Aorta (tissue), 5 donors: ENCODE measurements at places on chromosomes 6 and 20. TPM values are rescaled to one million over a fixed set of nuclear protein-coding genes. Genes with fewer than 3 reads are reported as not detected.

GRCh38 chr6:28258877-28259777, at the start of gene NKAPL:
TSS of gene NKAPL (plus strand) at chr6:28259297. CDS start at chr6:28259372, 75 bp downstream.
- peak; percentile 94 for DNase-seq

GRCh38 chr6:72639920-72640614, 18.2 kb downstream of the KCNQ5 start:
- DNase-seq, result no peak

- no peak for DNase-seq
Measured at GRCh38 chr6:106637717-106638341, 8.5 kb downstream of the QRSL1 start.

- peak; percentile 88 for DNase-seq
Measured at GRCh38 chr6:11609324-11610071, 71.9 kb downstream of the TMEM170B start.

DNA sequence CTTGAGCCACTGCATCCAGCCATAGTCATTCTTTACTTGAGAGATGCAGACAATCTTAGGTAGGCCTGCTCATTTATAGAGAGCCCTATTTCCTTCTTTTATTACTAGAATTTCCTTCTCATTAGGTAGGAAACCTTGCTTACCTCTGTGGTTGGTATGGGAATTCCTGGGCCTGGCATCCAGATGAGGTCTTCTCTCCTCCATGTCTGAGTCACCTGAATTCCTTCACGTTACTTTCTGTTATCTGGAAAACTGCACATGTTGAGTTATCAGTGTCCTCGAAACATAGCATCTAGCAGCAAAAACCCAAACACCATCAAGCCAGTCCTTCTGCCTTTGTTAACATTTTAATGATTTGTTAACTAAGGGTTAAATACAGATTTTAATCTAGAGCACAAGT, 2.2 kb downstream of the ZNFX1 start:
- DNase-seq, result no peak

- no peak for DNase-seq
Measured at GRCh38 chr6:18507561-18507960, 120.4 kb downstream of the RNF144B start.

- DNase-seq, result no peak
Measured at GRCh38 chr6:29791786-29792122, 35.9 kb upstream of the HLA-G start.

- DNase-seq, result no peak
Measured at GRCh38 chr6:32867554-32868256, 13.7 kb downstream of the PSMB9 start.

- no peak for DNase-seq
Measured at GRCh38 chr20:32807706-32808105, 12.0 kb upstream of the MAPRE1 start.

GRCh38 chr6:98787961-98788360, 46.4 kb upstream of the POU3F2 start:
- DNase-seq, result no peak

GRCh38 chr6:86715676-86716075, 221.7 kb upstream of the HTR1E start:
- no peak for DNase-seq

DNA sequence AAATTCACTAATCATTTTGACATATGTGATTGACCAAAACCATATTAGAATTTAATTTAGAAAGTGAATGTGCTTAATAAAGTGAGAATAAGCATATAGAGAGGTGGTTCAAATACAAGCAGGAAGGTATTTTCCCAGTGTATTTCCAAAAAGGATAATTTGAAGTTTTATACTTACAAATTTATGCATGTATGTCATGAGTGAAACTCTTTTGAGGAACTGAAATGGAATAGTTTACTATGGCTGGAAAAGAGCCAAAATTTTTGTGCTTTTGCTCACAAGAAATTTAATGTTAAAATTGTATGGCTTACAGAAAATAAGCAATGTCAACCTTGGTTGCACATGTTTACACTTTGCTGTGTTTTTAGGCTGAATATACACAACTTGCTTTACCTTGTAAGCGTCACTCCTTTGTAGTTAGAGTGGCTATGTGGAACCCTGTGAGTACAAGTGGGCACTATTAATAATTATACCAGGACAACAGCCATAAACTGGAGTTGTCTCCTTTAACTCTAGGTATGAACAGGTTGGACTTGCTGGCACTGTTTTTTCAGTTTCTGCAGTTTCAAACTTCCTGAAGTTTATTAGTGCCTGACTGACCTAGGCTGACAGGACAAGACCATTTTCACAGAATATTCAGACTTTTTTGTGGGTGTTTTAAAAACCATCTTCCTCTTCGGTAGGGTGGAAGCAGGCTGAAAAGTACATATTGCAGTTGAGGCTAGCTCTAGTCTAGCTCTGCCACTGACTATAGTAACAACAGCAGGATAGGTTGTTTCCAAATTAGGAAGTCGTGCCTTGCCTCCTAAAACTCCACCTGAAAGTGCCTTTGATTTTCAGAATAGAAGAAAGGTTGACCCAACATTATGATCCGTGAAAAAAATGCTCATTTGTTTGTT, 6.0 kb downstream of the AFDN start:
- no peak for DNase-seq

DNA sequence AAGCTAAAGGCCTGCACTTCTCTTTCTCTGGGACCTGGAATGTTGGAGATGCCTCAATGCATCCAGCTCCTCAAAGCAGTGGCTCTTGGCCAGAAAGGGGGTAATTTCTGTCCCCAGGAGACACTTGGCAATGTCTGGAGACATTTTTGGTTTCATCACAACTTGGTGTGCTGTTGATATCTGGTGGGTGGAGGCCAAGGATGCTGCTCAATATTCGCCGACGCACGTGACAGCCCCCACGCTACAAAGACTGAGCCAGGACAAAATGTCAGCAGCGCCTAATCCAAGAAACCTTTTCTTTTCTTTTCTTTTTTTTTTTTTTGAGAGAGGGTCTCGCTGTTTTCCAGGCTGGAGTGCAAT, 79.8 kb downstream of the SULF2 start:
- DNase-seq, result no peak

- DNase-seq, result no peak
Measured at GRCh38 chr6:135002974-135003703, 51.5 kb downstream of the HBS1L start.

DNA sequence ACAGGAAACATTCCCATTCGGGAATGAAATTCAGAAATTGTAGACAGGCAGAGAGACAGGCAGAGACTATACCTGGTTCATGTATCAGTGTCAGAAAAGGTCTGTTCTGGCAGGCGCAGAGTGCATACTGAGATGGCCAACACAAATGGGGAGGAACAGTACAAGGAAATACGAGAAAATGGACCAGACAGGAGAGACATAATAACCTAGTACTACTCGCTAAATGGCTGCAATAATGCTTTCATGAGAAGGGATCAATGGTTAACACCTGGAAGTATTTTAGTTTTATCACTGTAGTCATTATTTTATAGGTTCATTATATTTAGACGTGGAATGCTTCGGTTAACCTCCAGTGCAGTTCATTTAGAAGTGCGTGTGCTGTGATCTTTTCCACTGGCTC, 58.9 kb downstream of the CD83 start:
- DNase-seq, result no peak

DNA sequence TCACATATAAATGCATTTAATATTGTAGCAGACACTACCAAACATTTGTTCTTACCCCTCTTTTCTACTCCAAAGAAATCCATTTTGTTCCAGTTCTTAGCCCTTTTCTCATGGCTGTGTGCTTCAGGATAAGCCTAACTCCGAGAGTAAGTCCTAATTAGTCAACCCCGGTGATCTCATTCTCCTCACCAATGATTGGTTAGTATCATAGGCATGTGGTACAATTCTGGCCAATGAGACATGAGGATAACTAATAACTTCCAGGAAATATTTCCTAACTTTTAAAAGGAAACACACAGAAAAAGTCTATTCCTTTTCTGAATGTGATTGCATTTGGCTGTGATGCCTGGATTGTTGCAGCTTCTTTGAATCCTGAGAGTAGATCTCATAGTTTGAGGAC, 116.0 kb downstream of the GPR63 start:
- DNase-seq, result no peak

GRCh38 chr20:62900692-62901584, 25.4 kb downstream of the DIDO1 start:
- peak; percentile 52 for DNase-seq

DNA sequence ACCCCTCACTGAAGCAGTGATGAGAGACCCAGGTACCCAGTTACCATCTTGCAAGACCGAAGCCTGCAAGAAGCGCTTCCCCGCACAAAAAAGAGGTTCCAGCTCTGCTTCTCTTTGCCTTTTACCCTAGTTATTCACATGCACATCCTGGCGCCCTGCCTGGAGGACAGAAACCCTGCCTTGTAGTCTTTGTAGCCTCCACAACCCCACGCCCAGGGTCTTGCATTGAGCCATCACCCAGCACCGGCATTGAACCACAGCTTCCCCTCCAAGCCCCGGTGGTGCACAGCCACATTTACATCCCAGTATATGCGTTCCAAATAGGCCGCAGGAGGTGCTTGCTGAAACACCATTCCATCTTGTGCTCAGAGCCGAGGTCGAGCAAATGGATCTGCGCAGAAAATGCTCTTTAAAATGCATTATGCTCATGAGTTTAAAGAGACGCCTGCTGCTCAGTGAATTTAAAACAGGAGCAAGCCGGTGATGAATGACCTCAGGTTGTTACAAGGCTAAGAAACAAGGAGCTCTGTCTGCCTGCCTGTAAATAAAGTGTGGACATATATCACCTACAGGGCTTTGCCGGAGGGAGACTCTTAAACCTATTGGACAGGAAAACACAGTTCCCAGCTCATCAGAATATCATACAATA, 61.7 kb downstream of the GNAS-AS1 start:
- peak; percentile 63 for DNase-seq

GRCh38 chr20:25254986-25255680, 7.2 kb downstream of the PYGB start:
- peak; percentile 76 for DNase-seq

DNA sequence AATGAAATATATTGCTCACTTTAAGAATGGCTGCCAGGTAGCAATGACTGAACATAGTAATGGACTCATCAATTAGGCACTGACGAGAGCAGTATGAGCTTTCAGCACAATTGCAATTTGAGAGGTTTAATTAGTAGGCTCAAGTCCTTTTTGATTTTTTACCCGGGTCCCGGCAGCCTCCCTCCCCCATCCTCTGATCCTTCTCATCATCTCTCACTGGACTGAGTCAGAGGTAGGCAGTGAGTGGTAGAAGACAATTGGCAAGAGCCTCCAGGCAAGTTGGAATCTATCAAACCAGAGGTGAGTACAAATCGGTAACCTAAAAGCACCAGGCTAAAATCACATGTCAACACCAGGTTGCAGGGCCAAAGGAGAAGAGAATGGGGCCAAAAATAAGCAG, 107.9 kb downstream of the DCDC2 start:
- DNase-seq, result no peak

DNA sequence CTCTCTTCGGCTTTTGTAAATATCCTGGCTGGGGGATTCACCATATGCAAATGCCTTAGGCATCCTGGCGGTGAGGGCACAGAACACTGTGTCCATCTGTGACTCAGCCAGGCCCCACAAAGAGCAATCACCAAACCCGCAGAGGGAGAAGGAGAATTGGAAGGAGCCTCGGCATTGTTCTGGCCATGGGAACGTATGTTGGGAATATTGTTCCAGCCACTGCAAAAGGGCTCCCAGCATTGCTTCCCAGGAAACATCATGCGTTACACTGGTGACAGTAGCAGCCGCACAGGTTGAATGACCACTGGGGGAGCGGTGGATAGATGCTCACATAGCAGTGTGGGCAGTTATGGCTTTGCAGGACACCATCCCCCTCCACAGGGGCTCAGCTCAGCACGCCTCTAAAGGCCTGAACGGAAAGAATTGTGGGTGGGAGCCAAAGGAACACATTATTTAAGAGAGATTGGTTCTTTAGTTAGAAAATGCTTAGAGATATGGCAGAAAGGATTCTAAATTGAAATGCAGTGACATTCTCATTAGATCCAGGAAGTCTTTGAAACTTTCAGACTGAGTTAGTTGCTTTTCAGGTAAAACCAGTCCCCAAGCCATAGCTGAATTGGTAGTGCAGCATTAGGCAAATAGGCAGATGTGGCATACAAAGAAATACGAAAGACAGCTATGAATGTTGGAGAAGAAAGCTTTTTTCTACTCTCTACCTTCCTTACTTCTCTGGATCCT, 104.3 kb downstream of the RNF144B start:
- DNase-seq, result no peak

DNA sequence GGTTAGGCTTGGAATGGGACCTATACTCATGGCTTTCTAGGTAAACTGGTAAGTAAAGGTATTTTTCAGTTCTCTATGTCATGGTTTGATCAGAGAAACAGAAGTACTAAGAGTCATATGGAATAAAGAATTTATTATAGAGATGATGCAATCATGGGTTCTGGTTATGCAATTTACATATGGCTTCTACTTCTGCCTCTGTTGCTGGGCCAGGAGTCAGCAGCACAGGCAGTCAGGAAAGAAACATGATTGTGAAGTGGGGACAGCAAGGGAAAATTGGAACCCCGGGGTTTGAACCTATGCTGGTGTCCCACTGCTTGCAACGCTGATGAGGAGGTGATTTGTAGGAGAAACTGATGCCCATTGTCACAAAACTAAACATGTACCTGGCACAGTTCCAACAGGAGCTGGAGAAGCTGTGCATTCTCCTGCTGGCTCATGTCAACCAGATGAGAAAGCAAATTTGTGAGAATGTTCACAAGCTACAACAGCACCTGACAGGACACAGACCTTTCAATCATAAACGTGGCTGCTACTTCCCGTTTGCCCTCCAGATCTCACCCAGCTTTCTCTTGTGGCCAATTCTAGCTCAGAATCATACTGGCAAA, 887.1 kb downstream of the TFAP2A start:
- no peak for DNase-seq

- DNase-seq, result no peak
Measured at GRCh38 chr6:87122477-87122876, 27.6 kb upstream of the CGA start.

GRCh38 chr6:144340541-144341371, 55.6 kb downstream of the UTRN start:
- DNase-seq, result no peak

KIAA1755 gene
- total RNA-seq, result 46.4 TPM

CAGE1 gene
- not detected for total RNA-seq

SYCP2 gene
- total RNA-seq, result 2.4 TPM

TTK gene
- 0.45 TPM for total RNA-seq

ITPR3 gene
- total RNA-seq, result 28.8 TPM

FUT9 gene
- total RNA-seq, result not detected

TUBB2B gene
- total RNA-seq, result 5.6 TPM

WFDC2 gene
- 2.3 TPM for total RNA-seq
